AG09319 (cell line): ENCODE measurements at places on chromosomes 12 and 14.
A peak's percentile ranks its signal among the peaks of the same experiment; 100 is the strongest.

DNA sequence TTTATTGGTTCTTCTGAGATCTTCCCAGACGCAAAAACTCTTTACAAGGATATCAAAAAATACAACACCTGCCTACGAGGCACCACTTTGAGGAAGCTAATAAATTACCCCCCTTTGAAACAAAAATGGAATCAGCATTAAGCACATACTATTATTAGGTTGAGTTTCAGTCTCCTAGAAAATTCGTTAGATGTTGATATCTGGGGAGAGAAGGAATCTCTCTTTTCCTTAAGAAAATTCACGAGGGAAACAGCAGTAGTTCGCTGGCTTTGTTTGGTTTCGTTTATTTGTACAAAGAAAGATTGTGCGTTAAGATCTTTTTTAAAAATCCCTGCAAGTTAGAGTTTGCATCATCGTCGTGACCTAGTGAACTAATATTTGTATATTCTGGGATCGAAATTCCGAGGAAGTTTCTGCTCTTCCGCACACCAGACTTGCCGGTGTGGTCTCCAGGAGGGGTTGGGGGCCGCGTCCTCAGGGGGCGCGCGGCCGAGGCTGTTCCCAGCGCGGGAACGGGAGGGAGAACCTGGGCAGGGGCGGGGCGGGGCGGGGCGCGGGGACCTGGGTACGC is 12.1 kb downstream of the NKX2-1 start:
- DNase-seq = no peak

- no peak for DNase-seq
Measured at GRCh38 chr14:81727218-81727617, 193.6 kb upstream of the SEL1L start.

DNA sequence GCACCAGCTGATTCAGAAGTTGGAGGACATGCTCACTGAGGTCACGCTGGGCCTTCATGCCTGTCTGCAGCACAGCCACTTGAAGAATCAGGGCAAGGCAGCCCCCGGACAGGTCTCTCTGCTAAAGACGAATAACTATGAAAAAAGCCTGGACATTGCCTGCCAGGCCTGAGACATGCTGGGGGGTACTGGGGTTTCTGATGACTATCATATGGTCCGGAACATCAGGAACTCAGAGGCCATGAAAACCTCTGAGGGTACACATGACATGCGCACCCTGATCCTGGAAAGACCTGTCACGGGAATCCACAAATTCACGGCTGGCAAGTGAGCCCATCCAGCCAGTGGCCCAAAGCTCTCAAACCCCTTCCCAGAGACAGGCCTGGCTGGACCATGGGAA is 8.8 kb upstream of the C12orf42 start:
- no peak for DNase-seq

DNA sequence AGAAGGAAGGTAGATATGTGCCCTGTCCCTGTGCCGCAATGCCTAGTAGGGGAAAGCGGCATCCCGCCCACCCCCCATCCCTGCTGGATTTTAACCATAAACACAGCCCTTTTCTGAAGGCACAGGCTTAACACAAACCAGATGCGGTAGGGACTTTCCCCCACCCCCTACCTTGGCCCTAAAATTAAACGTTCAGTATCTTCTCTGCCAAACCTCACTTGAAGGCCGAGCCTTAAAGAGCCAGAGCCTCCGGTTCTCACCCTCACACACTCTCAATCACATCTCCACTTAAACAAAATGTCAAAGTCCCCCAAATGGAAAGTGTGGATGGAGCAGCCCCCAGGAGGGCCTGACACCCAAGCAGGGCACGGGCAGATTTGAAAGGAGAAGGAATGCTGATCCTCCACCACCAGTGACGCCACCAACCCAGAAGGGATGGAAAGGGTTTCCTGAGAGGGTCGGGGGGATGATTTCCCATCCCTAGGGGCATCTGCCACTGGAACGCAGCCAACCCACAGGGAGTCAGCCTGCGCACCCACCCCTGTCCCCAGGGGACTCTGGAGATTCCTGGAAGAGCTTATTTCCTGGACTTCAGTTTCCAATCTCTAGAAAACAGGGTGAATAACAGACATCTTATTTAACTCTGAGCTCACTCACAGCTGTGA is 26.4 kb downstream of the ACTN1 start:
- peak; percentile 45 for DNase-seq

GRCh38 chr14:91274796-91275195 is 30.3 kb upstream of the GPR68 start:
- DNase-seq = no peak

GRCh38 chr12:109098651-109099050 is 1.3 kb downstream of the UNG start:
- no peak for DNase-seq

GRCh38 chr14:21933681-21934080 is 260.1 kb upstream of the OR4E1 start:
- no peak for DNase-seq
